ENCODE measurements at places on chromosomes 2 and 18.
A peak's percentile ranks its signal among the peaks of the same experiment; 100 is the strongest.

DNA sequence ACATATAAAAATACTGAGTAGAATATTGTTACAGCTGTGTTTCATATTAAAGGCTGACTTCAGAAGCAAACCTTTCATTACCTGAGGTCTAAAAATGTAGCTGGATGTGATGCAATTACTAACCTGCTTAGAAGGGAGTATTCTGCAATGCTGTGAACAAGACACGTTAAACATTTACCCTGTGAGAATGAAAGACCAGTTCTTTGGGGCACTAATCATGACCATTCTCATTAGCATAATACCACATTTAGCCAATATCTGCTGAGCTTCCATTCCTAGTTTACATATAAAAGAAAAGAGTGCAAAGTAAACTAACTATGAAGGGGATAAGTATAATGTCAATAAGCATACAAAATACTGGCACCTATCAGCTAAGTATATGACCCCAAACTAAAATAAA, 784.0 kb upstream of the KLHL29 start:
- no peak for DNase-seq

- no peak for DNase-seq
These were observed 249.4 kb downstream of the EPHA4 start for GRCh38 chr2:221322741-221323140.

DNA sequence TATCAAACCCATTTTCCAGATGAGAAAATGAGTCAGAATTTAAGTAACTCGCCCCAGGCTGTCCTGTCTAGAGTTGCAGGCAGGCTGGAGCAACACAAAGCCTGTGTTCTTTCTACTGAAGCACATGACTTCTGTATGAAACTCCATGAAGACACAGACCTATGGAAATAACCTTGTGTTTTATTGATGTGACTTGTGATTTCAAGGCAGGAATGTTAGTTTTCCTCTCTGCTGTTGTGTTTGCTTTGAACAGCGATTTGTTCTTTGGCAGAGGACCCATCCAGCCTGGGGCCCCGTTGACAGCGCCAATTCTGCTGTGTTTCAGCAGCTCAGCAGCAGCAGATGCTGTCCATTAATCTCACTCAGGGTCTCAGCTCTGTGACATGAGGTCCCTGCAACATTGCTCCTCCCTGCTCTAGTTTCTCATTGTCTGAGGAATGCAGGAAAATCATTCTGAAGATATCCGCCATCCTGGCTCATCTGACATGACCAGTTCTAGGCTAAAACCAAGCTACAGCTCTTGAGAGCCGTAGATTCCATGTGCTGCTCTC, 344.3 kb upstream of the RAB12 start:
- DNase-seq, result no peak

GRCh38 chr2:10554961-10555809, 107.1 kb upstream of the ODC1 start:
- no peak for DNase-seq

GRCh38 chr2:142291969-142292368, 161.2 kb upstream of the LRP1B start:
- DNase-seq, result no peak

DNA sequence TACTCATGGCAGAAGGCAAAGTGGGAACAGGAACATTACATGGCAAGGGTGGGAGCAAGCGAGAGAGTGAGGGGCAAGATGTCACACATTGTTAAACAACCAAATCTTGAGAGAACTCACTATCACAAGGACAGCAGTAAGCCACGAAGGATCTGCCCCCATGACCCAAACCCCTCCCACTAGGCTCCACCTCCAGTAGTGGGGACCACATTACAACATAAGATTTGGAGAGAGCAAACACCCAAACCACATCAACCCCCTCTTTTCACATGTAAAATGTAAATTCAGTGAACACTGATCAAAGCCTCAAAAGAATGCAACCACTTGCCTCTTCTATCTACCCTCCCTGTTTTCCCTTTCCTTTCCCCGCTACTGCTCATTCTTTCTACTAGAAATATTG, 43.6 kb upstream of the TNP1 start:
- DNase-seq, result no peak

- no peak for DNase-seq
These were observed 64.8 kb upstream of the GALNT5 start for GRCh38 chr2:157192445-157193423.

DNA sequence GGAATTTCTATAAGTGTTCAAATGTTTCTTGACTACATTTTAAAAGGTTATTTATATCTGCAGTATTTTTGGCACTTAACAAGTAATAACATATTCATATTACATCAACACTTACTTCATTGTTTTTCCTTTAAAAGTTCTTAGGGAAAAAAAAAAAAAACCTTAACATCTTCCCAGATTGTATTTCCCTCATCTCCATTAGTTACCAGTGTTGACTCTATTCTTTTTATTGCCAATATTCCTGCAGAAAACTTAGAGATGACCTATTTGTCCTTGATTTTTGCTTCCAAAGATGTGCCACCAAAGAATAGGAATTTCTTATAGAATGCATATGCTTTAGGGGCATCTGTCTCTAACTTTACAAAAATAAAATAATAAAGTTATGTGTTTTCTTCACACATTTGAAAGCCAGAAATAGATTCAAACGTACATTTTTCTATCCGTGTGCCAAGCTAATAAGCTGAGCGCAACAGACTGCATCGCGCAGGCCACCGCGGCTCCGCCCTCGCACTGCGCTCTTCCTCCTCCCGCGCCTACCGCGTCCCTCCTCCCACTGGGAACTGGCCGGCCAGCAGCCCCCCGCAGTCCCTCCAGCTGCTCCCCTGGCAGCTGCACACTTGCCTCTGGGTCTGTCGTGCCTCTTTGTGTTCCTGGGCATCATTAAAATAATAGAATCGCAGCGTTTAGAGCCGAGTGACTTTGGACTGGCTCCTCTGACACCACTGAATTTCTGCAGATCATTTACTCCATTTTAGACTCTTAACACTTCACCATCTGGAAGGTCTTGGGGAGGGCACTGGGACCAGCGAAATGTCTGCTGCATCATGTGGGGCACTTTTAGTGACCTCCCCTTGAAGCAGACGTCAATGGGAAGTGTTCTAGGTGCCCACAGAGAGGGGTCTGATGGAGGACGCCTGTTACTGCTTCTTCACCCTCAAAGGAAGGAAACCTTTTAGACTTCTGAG, 21.2 kb upstream of the NAB1 start:
- peak; percentile 80 for DNase-seq

DNA sequence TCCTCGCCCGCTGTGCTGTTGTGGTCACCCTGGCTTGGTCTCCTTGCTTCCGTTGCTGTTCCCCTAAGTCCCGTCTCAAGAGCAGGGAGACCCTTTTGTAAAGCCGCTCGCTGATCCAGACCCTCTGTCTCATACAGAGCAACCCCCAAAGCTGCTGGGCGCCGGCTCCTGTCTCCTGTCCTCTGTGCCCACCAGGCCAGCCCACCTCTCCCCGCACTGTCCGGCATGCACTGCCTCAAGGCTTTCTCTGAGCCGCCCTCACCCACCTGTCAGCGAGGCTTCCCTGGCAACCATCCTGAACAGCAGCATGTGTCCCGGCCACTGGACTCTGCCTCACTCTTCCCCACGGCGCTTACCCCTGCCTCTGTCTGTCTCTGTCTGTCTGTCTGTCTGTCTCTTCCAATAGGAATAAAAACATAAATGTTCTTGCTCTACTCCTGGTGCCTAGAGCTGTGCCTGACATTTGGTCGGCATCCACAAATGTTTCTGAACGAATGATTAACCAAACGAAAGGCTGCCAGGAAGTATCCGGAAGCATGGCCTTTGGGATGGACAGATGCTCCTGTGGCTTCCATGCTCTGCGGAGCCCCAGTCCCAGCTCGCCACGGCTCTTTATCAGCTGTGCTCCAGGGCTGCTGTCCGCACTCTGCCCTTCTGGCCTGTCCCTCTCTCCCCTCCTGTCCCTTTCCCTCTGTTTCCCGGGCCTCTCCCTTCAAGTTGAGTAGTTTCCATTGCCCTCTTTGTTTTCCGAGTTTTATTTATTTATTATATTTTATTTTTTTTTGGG, 7.8 kb downstream of the COLEC11 start:
- DNase-seq, result no peak

- no peak for DNase-seq
These were observed 79.2 kb upstream of the MYO3B start for GRCh38 chr2:170098626-170099312.

GRCh38 chr2:7083580-7084509, 166.6 kb downstream of the RNF144A start:
- no peak for DNase-seq

DNA sequence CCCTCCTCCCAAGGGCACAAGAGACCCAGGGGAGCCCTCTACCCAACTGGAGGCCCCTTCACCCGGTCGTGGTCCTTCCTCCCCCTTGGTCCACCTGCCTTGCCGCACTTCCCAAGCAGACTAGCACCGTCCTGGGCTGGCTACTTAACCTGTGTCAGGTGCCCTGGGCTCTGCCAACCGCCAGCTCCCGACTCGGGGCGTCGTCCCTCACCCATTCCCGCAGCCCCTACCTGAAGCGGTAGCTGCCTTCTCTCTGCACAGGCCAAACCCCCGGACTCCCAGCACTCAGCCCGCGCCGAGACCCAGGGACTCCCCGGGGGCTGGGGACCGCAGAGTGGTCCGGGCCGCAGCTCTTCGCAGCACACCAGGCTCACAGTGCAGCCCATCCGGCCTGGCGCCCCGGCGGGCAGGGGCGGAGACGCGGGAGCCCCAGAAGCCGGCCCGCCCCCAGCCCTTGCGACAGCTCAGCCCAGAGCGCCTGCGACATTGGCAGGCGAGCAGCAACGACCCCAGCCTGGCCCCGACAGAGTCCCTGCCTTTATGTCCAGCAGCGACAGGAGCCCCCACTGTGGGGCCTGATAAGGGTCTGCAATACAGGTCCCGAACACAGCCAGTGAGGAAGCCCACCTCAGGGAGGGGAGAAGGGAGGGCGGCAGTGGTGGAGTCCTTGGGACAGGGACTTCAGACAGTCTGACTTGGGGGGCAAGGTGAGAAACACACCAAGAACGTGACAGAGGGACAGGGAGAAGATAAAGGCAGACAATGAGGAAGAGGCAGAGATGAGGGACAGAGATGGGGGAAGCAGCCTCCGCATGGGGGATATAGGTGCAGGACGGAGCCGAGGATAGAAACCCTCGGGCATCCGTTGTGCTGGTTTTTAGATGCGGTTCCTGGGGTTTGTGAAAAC, 31.0 kb upstream of the TNS1 start:
- DNase-seq, result no peak

DNA sequence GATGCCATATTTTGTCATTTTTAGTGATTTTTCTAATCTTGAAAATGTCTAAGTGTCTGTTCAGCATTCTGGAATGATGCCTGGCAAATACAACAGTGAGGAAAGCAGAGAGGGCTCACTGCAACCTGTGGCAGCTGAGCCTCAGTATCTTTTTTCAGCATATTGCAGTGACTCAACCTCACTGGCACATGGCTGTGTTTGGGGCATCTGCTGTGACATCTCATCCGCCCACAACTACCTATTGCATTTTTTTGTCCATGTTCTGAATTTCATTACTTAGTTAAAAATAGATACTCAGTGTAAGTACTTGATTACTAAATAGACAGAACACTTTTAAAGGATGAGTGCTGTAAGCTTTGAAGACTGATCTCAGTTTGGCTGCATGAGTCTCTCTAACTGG, 10.7 kb downstream of the BABAM2 start:
- DNase-seq, result no peak

DNA sequence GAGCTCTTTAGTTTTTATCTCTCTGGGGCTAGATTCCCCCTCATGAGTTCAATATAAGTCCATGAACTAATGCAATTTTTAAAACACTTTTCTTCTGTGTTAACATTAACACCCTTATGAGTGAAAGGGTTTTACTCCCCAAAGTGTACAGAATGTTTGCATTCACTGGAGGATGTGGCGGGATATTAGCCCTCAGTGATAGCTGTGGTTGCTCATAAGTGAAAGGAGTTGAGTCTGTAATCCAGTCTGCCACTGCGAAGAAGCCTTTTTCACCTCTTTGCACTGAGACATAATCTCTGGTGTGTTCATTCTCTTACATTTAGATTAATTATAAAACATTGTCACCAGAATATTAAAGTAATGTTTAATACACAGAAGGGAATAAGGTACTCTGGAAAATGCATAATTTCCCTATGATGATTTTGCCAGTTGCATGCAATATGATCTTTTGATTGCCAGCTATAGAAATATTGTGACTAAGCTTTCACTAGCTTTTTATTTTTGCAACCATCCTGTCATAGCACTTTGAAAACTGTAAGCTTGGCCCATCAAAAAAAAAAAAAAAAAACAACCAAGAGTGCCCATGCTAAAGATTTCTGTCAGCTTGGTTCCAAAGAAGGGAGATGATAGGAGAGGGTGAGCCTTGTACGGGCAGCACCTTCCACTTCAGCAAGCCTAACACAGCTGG, 113.2 kb downstream of the BCL11A start:
- no peak for DNase-seq

DNA sequence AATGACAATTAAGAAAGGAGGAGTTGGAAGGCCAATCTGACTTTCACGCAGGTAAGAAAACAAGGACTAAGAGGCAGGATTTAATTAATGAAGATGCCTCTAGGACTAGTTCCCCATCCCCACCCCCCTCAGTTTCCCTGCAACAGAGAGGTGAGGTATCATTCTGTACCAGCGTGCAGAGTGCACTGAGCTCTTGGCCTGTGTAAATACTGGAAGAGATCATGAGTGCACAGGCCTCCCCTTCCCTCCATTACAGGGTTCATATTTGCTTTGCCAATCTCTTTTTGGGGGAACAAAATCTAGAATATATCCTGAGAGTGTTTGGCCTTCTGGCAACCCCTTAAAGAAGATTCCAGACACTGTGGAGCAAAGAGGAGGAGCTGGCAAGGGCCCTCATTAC, 60.9 kb downstream of the MMADHC start:
- no peak for DNase-seq

- DNase-seq, result no peak
These were observed 25.1 kb upstream of the ODC1 start for GRCh38 chr2:10473121-10473756.

DNA sequence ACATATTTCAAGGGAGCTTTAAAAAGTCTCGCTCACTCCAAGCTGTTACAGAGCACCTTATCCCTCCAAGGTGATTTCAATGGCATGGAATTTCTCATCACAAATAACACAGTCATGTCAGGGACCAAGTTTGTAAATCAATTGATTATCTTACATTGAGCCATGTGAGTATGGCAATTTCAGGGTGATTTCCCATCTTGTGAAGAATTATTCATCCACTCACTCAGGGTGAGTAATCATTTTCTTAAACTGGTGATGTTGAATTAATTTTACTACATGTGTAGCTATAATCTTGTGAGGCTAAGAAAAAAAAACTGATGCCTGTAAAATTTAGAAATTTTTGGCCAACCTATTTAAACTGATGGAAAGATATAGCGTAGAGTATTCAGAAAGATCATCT, 3.3 kb upstream of the ABCA12 start:
- DNase-seq, result no peak

- DNase-seq, result no peak
These were observed 17.2 kb downstream of the SLC30A3 start for GRCh38 chr2:27245626-27246025.

GRCh38 chr2:185012643-185013042, 414.3 kb downstream of the ZNF804A start:
- DNase-seq, result no peak

DNA sequence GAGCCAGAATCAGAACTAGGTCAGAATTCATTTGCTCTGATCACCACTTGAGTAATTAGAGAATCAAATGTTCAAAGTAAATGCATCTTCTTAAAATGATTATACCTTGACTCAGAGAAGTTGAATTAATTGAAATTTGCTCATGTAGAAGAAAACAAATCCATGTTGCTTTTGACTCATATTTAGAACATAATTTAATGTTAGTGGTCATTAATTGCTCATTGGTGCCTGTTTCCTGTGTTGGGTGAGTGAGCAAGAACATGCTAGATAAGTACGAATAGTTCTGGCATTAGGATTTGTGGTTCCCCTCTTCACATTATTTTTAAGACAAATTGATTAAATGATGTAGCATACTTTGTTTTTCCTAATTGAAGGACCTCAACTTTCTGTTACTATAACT, 19.0 kb downstream of the ACVR2A start:
- no peak for DNase-seq
